ENCODE measurements at places on chromosomes 6 and 20.
A peak's percentile ranks its signal among the peaks of the same experiment; 100 is the strongest.

- peak; percentile 21 for DNase-seq
Measured at GRCh38 chr20:45044084-45044573, 56.8 kb downstream of the KCNS1 start.

DNA sequence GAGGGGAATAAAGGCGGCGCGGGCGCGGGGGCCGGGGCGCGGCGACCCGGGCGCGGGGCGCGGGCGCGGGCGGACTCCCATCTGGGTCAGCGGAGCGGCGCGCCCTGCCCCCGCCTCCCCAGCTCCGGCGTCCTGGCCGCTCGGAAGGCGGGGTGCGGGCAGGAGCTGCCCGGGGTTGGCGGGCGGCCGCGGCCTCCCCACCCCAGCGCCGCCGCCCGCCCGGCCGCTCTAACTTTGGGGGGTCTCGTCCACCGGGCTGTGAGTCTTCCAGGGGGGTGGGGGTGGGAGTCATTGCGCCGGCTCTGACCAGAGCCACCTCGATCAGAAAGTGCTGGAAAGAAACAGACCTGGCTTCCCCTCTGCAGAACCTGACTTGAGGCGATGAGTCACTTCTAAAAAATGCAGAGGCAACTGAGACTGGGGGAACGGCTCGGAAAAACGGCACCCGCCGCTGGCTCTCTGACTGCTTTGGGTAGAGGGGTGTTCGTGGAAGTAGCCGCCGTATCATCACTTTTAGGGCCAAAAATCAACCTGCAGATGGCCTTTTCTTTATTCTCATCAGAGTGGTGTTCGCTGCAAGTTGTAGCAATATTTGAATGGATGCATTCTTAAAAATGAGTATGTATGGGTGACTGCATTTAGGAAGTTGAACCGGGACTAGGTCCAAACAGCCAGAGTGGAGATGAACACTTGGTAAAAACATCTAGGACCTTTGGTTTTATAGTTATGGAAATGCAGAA lies 667 bp downstream of the CAP2 start:
- DNase-seq = no peak

- DNase-seq = no peak
Measured at GRCh38 chr20:53921443-53921973, 148.9 kb downstream of the BCAS1 start.

DNA sequence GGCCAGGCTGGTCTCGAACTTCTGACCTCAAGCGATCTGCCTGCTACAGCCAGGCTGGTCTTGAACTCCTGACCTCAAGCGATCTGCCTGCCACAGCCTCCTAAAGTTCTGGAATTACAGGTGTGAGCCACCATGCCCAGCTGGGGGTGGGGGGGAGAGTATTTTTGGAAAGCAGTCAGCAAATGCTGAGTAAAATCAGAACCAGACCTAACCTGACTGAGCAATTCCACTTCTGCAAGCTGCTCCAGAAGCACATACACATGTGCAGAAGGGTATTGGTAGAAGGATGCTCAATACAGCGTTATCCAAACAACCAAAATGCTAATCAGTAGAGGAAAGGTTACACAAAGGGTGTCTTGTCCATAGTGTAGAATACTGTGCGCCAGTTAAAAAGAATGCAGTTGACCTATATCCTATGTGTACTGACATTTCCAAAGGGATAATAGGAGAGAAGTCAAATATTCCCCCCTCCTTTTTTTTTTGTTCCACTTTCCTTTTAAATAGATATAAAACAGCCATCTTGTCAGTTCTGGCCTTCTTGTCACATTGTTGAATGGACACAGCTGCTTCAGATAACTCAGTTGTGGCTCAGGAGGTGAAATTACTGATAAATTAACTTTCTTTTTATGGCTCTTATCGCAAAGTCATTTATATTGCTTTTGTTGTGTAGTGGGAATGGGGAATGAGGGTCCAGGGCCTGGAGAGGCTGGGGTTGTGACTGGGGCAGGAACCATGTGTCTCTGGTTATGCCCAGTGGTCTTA lies 74.6 kb downstream of the DTD1 start:
- DNase-seq = no peak

- no peak for DNase-seq
Measured at GRCh38 chr20:5770987-5771318, 20.8 kb downstream of the SHLD1 start.

Measured in activated T-helper 1 cell treated with anti-CD3 and anti-CD28 coated beads, Interleukin-12 subunit alpha, Interleukin-12 subunit beta, Interleukin-2, Interleukin-4 antibody, amounts not matched to agents 30 ng/mL and 10 ng/mL and 1 ng/mL, durations not matched to agents 14 hours and 24 hours and 36 hours (primary cell).